ENCODE measurements at places on chromosomes 16 and 17.
A peak's percentile ranks its signal among the peaks of the same experiment; 100 is the strongest.

- DNase-seq, result no peak
Observed at GRCh38 chr16:79362300-79362970, 238.1 kb downstream of the MAF start.

GRCh38 chr17:33704856-33705255 is 411.8 kb upstream of the ASIC2 start:
- DNase-seq, result no peak

- DNase-seq, result no peak
Observed at GRCh38 chr16:3490911-3491629, 4.2 kb downstream of the C16orf90 start.

GRCh38 chr16:76265434-76266045 is 11.7 kb upstream of the CNTNAP4 start:
- no peak for DNase-seq

DNA sequence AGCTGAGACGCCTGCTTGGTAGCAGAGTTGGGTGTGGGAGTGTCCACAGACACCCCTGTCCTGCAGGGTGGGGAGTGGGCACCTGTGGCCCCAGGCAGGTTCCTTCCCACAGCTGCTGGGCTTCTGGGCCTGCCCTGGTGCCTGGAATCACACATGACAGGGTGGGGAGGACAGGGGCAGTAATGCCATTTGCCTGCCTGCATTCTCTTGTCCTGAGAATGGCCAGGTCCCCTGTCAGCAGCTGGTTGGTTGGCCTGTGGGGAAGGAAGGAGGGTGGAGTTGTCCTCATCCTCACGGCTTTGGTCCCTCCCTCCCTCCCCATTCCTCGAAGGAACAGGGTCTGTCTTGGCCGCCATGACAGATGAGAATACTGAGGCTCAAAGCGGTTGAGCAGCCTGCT is 5.2 kb downstream of the PRSS53 start:
- DNase-seq, result no peak

DNA sequence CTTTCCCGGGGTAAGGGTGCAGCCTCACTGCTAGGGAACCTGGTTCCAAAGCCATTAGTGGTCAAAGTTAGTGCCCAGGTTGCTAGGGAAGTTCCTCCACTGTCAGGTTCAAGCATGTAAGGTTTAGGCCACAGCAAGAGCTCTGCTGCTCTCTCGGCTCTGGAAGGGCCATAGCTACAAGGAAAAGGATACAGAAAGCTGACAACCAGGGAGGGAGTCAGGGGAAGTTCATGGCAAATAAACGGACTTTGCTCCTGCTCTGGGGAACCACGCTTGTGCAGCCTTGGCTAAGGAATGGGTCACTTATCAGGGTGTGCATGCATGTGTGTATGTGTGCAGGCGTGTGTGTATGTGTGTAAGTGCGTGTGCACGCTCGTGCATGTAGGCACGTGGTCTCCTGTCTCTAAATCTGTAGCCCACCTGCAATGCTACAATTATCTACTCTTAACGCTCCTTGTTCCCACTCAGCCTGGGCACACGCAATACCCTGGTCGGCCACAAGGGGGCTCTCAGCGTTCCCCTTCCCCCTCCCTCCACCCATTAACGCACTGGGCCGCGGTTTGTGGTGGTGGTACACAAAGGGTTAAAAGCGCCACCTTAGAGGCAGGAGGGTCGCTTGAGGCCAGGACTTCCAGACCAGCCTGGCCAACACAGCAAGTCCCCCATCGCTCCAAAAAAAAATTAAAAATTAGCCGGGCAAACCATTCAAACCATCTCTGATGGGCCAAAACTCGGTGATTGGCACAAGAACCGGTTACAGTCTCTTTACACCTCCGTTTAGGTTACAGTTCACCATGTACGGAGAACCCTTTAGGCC is 48.4 kb upstream of the KDM8 start:
- peak; percentile 45 for DNase-seq

GRCh38 chr16:89345642-89346150 is 128.2 kb downstream of the ZNF778 start:
- no peak for DNase-seq
